Fibroblast of the aortic adventitia (primary cell): ENCODE measurements at places on chromosomes 11 and 22. TPM values are rescaled to one million over a fixed set of nuclear protein-coding genes. Genes with fewer than 3 reads are reported as not detected.

Gene ABTB2
- total RNA-seq, result 0.82 and 1.7 TPM in 2 replicates

DNA sequence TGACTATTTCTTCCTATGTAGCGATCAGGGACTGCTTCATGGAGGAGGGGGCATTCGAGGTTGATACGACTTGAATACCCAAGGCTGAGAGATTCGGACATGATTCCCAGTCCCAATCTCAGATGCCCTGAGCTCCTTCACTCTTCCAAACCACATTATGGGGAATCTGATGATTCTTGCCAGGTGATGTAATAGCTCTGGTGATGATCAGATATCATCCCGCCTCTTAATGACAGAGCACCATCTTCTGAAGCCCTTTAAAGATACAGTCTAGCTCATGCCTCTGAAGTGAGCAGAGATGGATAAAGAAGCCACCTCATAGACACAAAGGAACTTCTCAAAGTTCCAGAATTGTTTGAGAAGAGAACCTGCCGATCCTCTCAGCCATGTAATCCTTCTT, 8.9 kb upstream of the CLMP start:
- no peak for DNase-seq

GRCh38 chr11:119207415-119207960, 1.3 kb downstream of the CBL start:
- DNase-seq, result no peak

GRCh38 chr22:23686416-23687024, 4.3 kb upstream of the RGL4 start:
- DNase-seq, result no peak

DNA sequence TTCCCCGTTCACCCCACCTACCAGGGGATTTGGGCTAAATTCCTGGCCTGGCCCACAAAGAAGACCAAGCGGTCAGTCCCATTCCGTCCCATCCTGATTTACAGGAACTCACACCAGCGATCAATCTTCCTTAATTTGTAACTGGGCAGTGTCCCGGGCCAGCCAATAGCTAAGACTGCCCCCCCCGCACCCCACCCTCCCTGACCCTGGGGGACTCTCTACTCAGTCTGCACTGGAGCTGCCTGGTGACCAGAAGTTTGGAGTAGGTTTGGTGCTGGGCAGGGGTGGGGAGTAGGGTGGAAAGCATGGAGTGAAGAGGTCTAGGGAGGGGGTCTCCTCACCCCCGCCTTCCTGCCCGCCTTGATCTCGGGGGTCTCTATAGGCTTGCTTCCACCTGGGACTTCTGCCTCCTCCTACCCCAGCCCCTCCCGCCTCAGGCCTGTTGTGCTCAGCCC, at the start of gene SERPING1:
Gene SERPING1 (plus strand): TSS at position 225 of the 455 bp plus-strand sequence. CDS start 586 bp downstream, outside the sequence.
- DNase-seq, result peak; percentile 32

GRCh38 chr11:79931692-79932091, 490.9 kb upstream of the TENM4 start:
- DNase-seq, result no peak

- no peak for DNase-seq
Observed at GRCh38 chr11:69911310-69912160, 92.3 kb upstream of the FGF3 start.

Gene INS
- not detected in 2 replicates for total RNA-seq

DNA sequence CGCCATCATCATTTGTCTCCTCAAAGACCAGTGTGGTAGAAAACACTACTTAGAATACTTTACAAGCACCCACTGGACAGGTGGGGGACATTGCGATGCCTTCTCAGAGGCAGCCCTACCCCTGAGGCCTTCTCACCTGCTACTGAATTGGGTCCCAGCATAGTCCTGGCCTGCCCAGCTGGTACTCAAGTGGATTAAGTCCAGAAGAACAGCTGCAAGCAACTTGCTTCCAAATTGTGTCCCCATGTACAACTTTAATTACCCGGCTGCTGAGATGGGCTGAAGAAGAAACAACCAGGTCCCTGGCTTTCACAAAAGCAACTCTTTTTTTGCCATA, 12.3 kb downstream of the ABTB2 start:
- DNase-seq, result no peak

DNA sequence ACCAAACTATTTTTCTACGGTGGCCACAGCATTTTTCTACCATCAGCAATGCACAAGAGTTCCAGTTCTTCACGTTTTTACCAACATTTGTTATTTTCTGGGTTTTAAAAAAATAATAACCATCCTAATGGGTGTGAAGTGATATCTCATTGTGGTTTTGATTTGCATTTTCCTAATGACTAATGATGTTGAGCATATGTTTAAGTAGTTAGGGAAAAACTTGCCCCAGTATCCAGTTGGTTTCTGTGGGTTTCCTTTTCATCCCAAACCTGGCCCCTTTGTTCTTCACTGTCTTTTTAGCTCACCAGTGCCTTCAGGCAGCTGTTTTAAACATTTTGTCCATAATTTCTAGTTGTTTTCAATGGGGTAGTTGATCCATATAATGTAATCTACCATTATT, 14.7 kb upstream of the PTS start:
- DNase-seq, result no peak

Gene C11orf42
- not detected in 2 replicates for total RNA-seq

DNA sequence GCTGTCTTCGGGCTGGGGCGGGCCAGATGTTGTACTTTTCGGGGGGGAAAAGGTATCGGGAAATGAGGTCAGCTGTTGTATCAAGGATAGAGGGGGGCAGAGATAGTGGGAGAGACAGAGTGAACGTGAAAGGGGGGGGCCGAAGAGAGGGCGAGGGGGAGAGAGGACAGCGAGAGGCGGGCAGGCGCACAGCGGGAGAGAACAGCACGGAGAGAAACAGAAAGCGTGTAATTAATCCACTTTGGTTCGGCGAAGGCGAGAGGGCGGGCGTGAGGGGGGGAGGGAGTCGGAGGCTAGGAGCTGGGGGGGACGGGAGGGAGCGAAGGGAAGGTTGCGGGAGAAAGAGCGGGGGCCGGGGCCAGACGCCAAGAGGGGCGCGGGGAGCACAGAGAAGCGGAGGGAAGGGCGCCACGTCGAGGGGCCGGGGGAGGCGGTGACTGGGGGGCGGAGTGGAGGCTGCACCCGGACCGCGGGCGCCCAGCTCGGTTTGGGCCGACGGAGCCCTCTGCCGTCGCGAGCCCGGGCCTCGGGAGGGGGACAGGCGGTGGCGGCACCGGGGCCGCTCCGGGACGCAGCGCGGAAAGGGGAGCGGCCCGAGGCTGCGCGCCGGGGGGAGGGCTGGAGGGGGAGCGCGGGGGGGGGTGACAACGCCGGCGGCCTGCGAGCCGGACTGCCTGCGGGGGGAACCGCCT, 612 bp downstream of the IGF2 start:
- no peak for DNase-seq

Gene OTUB1
- total RNA-seq, result 5.5 and 32.4 TPM in 2 replicates

DNA sequence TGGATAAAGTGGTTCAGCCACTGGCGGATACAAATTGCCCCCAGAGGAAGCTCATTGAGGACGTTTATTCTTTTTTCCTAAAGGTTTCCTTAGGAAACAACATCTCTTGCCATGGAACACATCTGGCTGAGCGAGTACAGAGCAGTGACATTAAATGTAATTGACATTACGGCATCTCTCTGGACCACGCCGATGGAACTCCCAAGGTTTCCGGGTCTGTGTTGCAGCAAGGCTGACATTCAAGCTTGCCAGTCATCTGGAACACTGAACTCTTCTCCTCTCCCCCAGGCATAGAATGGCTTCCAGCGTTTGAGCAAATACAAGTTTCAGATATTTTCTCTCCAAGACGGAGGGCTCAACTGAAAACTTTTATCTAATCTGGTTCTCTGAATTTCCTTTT, 42.1 kb downstream of the CLMP start:
- no peak for DNase-seq

Gene OR52I2
- total RNA-seq, result not detected in 2 replicates

Gene KLHDC7B
- 1.1 and 2.4 TPM in 2 replicates for total RNA-seq

DNA sequence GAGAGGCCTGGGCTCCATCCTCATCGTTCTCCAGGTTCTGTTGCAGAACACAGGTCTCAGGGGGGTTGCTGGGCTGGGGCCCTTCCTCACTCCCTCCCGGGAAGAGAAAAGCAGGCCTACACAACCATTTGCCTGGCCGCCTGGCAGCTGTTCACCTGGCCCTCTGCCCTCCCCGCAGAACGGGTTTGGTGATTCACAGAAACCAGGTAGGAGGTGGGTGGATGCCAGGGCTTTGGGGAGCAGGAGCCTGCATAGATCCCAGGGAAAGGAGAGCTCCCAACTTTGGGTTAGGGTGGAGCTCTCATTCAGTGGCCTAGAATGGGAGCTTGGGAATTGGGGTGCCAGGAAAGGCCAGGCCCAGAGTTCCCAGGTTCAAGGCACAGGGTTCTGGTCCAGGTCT, 995 bp downstream of the TMEM134 start:
- peak; percentile 14 for DNase-seq

DNA sequence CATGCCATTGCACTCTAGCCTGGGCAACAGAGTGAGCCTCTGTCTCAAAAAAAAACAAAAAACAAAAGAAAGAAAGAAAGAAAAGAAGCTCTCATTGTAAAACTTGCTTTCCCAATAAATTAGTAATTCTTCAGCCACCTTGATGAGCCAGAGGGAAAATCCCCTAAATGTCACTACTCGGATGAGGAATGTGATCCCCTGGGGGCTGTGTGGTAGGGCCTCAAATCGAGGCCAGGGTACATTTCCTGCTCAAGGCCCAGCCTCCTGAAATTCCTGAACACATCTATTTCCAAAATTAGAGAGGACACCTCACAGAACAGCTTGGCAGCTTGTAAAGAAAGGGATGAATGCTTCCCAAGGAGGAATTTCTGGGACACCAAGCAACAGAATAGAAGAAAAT, 147.1 kb upstream of the SESN3 start:
- peak; percentile 43 for DNase-seq

Gene RPLP2
- 99.4 and 841 TPM in 2 replicates for total RNA-seq

DNA sequence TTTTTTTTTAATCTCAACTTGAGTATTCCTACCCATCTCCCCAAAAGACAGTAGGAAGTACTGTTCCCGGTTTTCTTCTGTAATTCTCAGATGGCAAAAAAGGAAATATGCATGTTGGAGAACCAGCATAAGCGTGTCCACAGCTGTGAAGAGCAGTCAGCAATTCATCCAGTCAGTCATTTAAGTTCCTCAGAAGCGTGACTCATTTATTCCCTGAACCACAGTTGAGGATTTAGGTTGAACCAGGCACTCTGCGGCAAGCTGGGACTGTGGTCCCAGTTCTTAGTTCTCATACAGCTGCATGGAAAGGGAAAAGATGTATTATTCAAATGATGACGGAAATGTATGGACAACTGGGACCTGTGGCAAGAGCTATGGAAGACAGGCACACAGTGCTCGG, 61.0 kb upstream of the MYO18B start:
- DNase-seq, result no peak

Gene CD6
- total RNA-seq, result not detected in 2 replicates

- peak; percentile 72 for DNase-seq
Observed at GRCh38 chr11:120172054-120172911, 34.4 kb upstream of the TRIM29 start.

- DNase-seq, result no peak
Observed at GRCh38 chr11:93221539-93221938, 23.7 kb upstream of the SLC36A4 start.

DNA sequence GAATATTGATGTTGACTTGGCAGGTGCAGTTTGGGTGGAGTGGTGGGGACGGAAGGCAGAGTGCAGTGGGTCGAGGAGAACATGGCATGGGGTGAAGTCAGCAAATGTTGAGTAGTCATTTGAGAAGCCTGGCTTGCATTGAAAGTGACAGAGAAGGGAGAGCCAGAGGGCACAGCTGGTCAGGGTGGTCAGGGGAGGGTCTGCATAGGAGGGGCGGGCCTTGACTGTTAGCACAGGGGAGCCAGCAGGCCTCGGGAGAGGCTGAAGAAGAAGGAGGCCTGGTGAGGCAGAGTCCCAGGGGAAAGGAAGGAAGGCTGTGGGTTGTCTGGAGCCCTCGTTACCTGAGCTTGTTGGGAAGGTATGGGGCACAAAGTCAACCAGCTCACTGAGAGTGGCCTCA, 230.8 kb upstream of the TBCEL start:
- no peak for DNase-seq

DNA sequence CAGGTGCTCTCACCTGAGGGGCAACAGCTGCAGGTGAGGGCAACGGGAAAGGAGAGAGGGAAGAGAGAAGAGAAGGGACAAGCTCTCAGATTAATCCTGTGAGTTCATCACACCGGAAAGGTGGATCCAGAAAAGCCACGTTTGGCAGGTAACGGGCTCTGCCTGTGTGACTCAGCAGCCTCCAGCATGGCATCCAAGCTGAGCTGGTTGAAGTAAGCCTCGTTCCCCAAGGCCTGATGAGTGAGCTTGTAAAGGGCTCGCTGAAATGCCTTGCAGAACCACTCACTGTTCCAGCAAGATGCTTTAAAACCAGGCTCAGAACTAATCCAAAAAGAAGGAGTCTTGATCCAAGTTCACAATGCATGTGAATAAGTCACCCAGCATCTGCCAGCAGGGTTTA, 206.9 kb upstream of the TMEM45B start:
- no peak for DNase-seq

- DNase-seq, result peak; percentile 76
Observed at GRCh38 chr11:33835143-33835878, 56.6 kb downstream of the LMO2 start.

DNA sequence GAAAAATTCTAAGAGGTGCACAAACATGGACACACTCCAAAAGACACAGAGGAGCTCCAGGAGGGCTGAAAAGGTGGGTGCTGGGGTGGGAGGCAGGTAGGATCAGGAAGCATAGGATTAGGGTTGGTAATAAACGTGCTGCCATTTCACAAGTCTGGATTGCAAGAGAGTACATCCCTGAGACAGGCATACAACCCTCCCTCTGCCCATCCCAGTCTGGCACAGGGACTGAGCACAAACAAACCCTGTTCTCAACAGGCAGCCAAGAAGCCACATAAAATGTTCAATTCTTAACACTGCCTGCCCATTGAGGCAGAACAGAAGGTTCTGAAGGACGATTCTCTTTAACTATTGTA, 18.5 kb downstream of the SLC35F2 start:
- DNase-seq, result no peak

GRCh38 chr11:128464878-128465450, 122.4 kb downstream of the ETS1 start:
- no peak for DNase-seq

Gene RFPL1
- total RNA-seq, result not detected in 2 replicates

DNA sequence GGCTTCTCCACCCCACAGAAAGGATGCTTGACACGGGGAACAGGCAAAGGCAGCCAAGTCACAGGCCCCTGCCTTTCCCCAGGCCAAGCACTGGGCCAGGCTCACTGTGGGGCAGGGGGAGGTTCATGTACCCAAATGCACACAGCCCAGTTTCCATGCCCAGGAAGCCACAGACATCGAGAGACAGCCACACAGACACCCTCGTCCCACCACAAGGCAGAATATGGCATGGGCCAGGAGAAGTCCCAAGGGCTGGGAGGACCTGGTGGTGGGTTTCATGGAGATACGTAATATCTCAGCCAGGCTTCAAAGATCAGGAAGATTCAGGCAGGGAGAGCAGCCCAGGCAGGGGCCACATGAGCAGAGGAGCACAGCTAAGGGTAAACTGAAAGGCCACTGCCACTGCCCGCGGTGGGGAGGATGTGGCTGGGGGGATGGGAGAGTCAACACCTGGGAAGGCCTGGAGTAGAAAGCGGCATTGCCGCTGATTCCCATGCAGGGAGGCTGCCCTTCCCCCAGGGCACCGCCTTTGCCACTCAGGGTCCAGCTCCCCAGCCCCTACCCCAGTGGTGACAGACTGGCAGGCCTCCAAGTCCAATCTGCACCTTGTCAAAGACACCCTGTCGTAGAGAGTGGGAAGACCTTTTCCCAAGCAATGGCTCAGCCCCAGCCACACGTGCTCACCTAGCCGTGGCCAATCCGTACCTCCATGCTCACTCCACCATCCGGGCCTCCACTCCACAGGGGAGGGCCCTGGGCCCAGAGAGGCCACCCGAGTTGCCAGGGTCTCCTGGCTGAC, 2.4 kb upstream of the MFNG start:
- no peak for DNase-seq

Gene UBQLN3
- total RNA-seq, result 0.09 TPM in 1 of 2 replicates, not detected in the other

Gene OR4A16
- total RNA-seq, result not detected in 2 replicates

Gene PDE3B
- total RNA-seq, result 0.82 and 2.8 TPM in 2 replicates

- peak; percentile 66 for DNase-seq
Observed at GRCh38 chr11:64996710-64997380, at the start of gene BATF2. TSS of gene BATF2 (minus strand) at chr11:64996971. CDS start at chr11:64996914, 57 bp downstream.
